CD4-positive, CD25-positive, alpha-beta regulatory T cell (primary cell): ENCODE measurements at places on chromosomes 7 and 10.

- peak overlapping the region; percentile 47 for H3K27ac ChIP-seq
- no peak overlapping the region for H3K4me3 ChIP-seq
- peaks cover 24% of the 10 kb centered on the region for H3K4me1 ChIP-seq
- no peaks in the 10 kb centered on the region for H3K36me3 ChIP-seq
- DNase-seq = no peak
- H3K27me3 ChIP-seq = no peaks in the 10 kb centered on the region
These were observed 35.1 kb upstream of the GRID1 start for GRCh38 chr10:86401588-86402282.

DNA sequence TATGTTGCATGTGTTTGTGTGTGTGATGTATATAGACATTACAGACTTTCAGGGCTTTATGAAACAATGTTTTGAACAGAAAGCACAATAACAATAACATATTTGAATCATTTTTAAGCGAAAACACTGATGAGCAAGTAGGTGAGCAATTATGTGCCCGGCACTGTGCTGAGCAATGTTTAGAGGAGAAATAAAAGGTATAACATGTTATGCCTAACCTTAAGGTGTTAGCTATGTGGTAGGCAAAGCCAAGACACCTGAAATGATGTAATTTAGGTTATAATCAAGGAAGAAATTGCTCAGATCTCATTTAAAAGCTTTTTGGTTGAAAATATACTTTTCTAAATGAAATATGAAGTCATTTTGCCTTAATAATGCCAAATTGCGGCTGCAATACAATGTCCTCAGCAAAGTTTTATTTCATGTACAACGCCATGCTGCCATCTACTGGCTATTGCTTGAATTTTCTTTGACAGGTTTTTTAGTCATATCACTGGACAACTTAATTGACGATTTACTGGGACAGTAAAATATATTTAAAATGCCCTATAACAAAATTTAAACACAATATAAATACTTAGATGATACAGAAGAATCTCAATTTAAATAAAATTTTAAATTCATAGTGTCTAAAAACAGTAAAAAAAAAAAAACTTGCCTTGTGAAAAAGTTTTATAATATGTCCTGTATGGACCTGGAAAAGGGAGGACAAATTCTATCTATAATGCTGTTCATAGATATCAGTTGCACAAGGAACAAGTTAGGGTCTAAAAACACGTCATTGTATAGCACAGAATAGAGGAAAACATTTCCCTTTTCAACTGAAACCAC, 131.1 kb upstream of the CDK1 start:
- H3K27me3 ChIP-seq = no peaks in the 10 kb centered on the region
- H3K4me3 ChIP-seq = no peak overlapping the region
- H3K36me3 ChIP-seq = no peaks in the 10 kb centered on the region
- H3K4me1 ChIP-seq = no peaks in the 10 kb centered on the region
- peak; percentile 7 for DNase-seq

- no peaks in the 10 kb centered on the region for H3K27me3 ChIP-seq
- no peaks in the 10 kb centered on the region for H3K4me1 ChIP-seq
- H3K4me3 ChIP-seq = no peak overlapping the region
- no peak overlapping the region for H3K27ac ChIP-seq
These were observed 14.0 kb downstream of the ZCCHC24 start for GRCh38 chr10:79431428-79431827.

DNA sequence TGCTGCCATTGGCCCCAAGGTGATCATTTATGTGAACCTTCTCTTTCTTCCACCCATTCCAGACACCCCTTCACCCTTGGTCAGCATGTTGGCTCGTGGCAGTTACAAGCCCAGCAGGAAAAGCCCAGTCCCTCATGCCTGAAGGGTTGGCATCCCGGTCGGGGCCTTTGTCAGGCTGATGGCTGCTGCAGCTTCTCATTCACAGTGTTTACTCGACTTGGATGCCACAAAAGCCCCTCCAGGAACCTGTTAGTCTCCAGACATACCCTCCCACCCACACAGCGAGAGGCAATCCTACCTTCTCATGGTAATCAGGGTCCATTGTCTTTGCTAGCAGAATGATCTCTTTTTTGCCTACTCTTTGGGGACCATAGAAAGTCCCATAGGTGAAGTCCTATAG, 200.8 kb upstream of the PFKP start:
- H3K27ac ChIP-seq = no peak overlapping the region
- no peak overlapping the region for H3K4me3 ChIP-seq
- no peaks in the 10 kb centered on the region for H3K36me3 ChIP-seq
- H3K27me3 ChIP-seq = no peaks in the 10 kb centered on the region
- DNase-seq = no peak

- H3K4me3 ChIP-seq = no peak overlapping the region
- no peaks in the 10 kb centered on the region for H3K4me1 ChIP-seq
These were observed 207.7 kb upstream of the SHH start for GRCh38 chr7:156019776-156020565.
